Lower lobe of right lung (tissue), 2 donors: ENCODE measurements at places on chromosomes 3 and 15.

DNA sequence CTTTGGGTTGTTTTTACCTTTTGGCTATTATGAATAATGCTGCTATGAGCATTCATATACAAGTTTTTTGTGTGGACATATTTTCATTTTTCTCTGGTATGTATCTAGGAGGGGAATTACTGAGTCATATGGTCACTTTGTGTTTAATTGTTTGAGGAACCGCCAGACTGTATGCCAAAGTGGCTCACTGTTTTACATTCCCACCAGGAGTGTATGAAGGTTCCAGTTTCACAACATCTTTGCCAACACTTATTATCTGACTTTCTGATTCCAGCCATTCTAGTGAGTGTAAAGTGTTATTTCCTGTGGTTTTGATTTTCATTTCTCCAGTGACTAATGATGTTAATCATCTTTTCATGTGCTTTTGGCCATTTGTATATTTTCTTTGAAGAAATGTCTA, 51.8 kb downstream of the CMTM7 start:
- DNase-seq = no peak

DNA sequence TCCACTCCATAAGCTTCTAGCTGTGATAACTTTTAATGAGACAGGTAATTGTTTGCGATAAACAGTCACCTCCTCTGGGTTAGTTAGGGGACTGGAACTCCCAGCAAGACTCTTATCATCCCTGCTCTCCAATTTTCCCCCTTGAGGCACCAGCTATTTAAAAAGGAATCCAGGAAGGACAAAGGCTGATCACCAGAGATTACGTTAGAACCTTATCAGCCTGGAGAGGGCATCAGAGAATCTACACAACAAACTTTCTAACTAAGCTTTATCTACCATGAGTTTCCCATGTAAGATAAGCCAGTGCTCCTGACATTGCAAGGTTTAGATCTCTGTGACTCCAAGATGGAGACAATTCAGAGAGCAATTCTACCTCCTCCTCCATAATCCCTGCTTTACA, 31.3 kb downstream of the GPR176 start:
- no peak for DNase-seq

GRCh38 chr3:194061421-194062030, 74.4 kb upstream of the HES1 start:
- no peak for DNase-seq

DNA sequence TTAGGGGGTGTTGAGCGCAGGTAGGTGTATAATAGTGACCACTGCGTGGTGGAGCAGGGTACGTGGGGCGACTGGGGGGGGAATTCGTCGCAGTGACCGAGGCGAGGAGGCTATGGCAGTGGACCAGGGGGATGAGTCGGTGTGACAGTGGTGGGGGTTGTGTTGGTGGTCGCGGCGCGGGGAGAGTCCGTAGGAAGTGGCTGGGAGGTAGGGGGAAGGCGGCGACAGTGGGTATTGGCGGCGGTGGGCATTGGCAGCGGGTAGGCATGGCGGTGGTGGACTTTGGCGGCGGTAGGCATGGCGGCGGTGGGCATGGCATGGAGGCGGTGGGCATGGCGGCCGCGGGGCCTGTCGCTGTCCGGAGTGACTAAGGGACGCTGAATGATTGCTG, 739 bp downstream of the SNRPN start:
- peak; percentile 46 for DNase-seq

GRCh38 chr15:100602823-100603393, 519 bp downstream of the ASB7 start:
- DNase-seq = no peak

DNA sequence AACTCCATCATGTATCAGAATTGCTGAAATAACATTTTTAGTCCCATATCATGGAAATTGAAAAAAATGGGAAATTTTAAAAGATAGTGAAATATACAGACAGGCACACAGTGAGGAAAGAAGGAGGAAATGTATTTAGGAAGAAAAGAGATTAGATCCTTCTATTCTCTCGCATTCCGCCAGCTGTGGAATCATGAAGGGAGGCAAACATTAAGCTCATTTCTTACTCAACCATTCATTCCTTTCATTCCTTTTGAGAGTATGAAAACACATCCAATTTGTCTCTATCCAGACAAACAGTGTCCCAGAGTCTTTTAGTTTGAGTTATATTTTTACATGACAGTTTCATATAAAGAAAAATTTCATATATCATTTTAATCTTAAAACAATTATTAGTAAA, 52.5 kb upstream of the KCNMB2 start:
- no peak for DNase-seq

DNA sequence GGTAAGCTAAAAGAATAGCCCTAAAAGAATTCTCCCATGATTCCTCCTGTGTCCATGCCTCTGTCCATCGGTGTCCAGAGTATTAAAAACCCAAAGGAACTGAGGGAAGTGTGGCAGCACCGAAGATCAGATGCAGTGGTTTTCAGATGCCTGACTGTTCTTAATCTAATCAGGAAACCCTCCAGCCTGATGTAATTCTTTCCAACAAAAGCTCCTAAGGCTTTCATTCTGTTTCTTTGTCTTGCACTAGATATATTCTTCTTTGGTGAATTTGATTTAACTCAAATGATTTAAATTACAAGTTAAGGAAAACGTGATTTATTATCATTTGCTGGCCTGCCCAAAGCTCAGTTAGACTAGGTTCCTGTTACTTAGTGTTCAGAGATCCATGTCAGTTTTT, 71.2 kb downstream of the ARHGAP31 start:
- no peak for DNase-seq

GRCh38 chr3:50502584-50503423, 630 bp downstream of the CACNA2D2 start:
- no peak for DNase-seq

GRCh38 chr3:82002986-82003642, 241.7 kb upstream of the GBE1 start:
- no peak for DNase-seq

- no peak for DNase-seq
Observed at GRCh38 chr3:184523825-184524615, 37.6 kb upstream of the EPHB3 start.

GRCh38 chr15:37133602-37134001, 33.3 kb upstream of the MEIS2 start:
- DNase-seq = no peak

GRCh38 chr3:193317682-193318300, 60.8 kb downstream of the ATP13A5 start:
- DNase-seq = no peak

GRCh38 chr3:57948781-57949242, 59.4 kb upstream of the FLNB start:
- DNase-seq = no peak
